Vagina (tissue), 2 donors: ENCODE measurements at places on chromosomes 6 and 20.

DNA sequence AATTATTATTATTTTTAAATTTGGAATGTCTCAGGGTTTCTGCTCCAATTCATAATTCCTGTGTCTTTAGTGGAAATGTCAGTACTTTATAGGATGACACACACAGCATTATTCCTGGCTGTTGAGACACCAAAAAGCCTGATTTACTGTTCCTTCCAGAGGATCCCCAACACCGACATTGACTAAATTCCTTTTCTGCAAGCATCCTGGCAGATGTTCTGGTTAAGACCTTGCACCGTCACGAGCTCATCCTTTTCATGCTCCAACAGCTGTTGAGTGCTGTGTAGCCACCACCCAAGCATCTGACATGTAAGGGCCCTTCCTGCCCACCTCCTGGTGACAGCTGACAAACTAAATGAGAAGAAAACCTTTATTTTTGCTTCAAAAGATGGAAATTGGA lies 284.3 kb upstream of the SULF2 start:
- DNase-seq = no peak

DNA sequence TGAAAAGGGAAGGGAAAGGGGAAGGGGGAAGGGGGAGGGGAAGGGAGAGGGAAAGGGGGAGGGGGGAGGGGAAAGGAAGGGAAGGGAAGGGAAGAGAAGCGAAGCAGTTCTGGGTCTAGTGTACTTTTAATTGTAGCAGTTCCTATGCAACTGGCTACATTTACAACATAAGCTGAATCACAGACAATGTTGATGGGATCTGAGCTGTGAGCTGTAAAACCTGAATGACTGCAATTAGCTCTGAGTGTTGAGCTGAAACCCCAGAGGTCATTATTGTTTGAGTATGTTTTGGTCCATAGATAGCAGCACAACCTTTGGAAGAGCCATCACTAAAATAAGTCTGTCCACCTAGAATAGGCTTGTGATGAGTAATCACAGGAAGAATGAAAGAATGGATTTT lies 7.2 kb upstream of the ABHD12 start:
- no peak for DNase-seq

- DNase-seq = no peak
Measured at GRCh38 chr20:53995949-53996348, 74.4 kb downstream of the BCAS1 start.

DNA sequence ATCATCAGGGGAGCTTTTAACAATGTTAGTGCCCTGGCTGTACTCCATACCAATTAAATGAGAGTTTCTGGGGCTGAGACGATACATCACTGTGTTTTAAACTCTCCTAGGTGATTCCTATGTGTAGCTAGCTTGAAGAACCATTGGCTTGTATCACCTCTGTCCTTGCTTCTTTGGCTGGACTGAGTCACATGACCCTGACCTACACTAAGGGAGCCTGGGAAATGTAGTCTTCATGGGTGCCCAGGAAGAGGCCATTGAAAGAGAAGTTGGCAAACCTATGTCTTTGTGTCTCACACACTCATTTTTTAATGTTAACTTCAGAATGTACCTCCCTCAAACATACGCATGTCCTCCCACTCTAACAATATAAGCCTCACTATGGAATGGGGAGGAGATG lies 506.6 kb downstream of the DHX35 start:
- no peak for DNase-seq

- DNase-seq = no peak
Measured at GRCh38 chr6:82766476-82766875, 299.2 kb downstream of the UBE3D start.

DNA sequence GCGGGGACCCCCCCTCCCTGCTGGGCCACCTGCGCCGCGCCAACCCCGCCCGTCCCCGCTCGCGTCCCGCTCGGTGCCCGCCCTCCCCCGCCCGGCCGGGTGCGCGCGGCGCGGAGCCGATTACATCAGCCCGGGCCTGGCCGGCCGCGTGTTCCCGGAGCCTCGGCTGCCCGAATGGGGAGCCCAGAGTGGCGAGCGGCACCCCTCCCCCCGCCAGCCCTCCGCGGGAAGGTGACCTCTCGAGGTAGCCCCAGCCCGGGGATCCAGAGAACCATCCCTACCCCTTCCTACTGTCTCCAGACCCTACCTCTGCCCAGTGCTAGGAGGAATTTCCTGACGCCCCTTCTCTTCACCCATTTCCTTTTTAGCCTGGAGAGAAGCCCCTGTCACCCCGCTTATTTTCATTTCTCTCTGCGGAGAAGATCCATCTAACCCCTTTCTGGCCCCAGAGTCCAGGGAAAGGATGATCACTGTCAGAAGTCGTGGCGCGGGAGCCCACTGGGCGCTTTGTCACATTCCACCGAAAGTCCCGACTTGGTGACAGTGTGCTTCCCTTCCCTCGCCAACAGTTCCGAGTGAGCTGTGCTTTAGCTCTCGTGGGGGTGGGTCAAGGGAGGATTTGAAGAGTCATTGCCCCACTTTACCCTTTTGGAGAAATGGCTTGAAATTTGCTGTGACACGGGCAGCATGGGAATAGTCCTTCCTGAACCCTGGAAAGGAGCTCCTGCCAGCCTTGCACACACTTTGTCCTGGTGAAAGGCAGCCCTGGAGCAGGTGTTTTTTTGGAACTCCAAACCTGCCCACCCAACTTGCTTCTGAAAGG lies 2.1 kb downstream of the VEGFA start:
- no peak for DNase-seq

DNA sequence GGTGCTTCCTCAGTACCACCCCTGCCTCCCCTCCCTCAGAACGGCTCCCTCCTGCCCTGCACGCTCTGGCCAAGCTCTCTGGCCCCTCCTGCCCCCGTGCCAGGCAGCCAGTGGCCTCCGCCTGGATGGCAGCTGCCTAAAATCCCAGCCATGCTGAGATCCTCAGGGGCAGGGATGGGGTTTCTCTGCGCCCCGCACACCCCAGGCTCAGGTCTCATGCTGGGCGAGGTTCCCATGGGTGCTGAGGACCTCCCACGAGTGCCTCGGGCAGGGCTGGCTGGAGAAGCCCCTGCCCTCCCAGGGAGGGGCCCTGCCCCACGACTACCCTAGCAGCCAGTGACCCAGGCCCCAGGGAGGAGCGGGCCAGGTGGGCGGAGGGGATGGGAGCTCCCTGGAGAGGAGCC lies 2.7 kb downstream of the PTK6 start:
- no peak for DNase-seq

- DNase-seq = no peak
Measured at GRCh38 chr6:48777411-48777810, 666.4 kb upstream of the PTCHD4 start.

DNA sequence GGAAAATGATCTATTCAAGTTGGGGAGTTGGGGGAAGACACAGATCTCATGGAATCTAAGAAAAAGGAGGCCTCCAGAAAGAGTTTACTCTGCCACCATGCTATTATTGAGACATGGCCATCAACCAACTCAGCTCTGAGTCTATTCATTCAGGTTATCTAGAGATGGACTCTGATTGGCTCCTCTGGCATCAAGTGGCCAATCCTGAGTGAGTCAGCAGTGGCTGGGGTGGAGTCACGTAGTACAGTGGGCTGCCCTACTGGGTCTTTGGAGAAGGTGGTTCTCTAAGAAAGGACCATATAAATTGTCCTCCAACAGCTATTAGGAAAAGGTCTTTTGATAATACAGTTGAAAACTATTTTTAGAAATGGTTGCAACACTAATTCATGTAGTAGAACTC lies 42.1 kb downstream of the LYRM2 start:
- DNase-seq = no peak

- DNase-seq = no peak
Measured at GRCh38 chr6:134714679-134715078, 235.2 kb downstream of the ALDH8A1 start.

GRCh38 chr6:27772261-27773001 lies 139.8 kb downstream of the OR2B2 start:
- no peak for DNase-seq

DNA sequence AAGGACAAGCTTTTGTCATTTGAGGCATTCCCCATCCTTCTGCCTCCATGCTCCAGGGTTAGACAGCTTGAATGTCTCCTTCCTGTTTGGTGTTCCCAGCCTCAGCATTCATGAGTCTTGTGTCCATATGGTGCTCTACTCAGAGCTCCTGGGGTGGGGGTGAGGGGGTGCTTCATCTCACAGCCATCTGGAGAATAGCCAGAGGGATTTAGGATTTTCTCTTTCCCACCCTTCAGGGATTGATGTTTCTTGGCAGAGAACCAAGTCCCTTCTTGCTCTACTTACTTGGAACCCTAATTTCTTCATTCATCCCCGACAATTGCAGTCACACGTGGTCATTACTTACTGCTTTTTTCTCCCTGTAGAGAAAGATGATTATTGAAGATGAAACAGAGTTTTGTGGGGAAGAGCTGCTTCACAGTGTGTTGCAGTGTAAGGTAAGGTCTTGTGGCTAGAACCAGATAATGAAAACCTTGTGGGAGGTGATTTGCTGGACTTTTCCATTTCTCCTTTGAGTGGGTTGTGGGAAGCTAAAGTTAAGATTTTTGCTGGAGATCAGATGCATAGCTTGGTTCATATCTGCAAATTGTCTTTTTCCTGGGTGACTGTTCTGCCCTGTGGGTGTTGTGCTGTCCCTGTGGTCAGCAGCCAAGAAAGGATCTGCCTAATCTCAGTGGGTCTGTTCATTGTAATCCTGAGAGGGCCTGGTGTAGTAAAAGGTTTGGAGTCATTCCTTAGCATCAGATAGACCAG lies 18.6 kb downstream of the CMTR1 start:
- DNase-seq = no peak

- no peak for DNase-seq
Measured at GRCh38 chr6:31621320-31621939, 915 bp downstream of the PRRC2A start.

GRCh38 chr6:37305841-37306425 lies 47.9 kb upstream of the RNF8 start:
- no peak for DNase-seq

- no peak for DNase-seq
Measured at GRCh38 chr6:140830666-140831065, 1302.1 kb upstream of the GJE1 start.

GRCh38 chr6:20660534-20660933 lies 126.3 kb downstream of the CDKAL1 start:
- DNase-seq = no peak

DNA sequence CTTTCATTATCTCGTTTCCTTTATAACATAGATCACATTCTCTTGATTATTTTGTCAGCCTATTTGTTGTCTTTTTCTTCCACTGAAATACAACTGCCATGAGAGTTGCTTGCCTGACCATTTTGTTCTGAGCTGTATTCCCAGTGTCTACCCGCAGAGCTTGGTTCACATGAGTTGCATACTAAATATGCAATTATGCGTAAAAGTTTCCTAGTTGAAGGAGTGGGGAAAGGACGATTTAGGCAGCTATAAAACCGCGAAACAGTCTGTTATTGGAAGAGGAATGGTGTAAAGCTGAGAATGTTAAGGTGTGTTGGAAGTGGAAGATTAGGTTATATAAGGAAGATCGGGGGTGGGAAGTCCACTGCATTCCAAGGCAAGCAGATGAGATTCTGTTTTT lies 8.8 kb downstream of the TBPL1 start:
- no peak for DNase-seq

GRCh38 chr6:127932708-127933107 lies 31.9 kb upstream of the THEMIS start:
- no peak for DNase-seq

- DNase-seq = no peak
Measured at GRCh38 chr6:114108119-114109002, 137.4 kb upstream of the HDAC2 start.

GRCh38 chr6:145815309-145816274 lies 997 bp upstream of the FBXO30 start:
- no peak for DNase-seq

DNA sequence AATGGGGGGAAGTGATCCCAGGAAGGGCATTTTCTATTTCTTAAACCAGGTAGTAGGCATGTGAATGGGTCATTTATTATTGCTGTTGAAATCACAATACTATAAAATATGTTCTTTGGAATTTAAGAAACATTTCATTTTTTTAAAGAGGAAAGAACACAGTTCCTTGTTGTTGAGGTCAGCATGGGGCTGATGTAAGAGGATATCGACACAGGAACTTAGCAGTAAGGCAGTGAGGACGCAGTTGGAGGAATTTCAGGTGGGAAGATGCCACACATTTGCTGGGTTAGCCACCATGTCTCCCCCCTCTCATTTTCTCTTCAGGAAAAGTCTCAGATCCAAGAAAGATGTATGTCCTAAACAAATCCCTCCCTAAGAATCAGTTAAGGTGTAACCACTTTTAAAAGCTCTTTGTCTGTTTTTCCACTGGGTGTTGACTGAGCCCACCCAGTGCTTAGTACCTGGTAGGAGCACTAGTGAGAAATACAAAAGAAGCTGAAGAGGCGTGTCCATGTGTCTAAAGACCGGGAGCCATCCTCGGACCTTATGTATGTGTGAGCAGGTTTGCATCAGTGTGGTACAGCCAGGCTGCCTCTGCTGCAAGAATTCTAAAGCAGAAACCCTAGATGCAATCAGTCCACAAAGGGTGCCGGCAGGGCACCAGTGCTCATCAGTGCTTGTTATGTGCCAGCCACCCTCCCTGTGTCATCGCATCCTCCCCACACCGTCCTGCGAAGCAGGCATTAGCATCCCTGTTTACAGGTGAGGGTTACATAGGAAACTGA lies 98.9 kb downstream of the TCP11 start:
- no peak for DNase-seq

GRCh38 chr6:18533793-18534192 lies 146.6 kb downstream of the RNF144B start:
- DNase-seq = no peak

GRCh38 chr6:56046576-56046975 lies 171.2 kb upstream of the BMP5 start:
- no peak for DNase-seq

DNA sequence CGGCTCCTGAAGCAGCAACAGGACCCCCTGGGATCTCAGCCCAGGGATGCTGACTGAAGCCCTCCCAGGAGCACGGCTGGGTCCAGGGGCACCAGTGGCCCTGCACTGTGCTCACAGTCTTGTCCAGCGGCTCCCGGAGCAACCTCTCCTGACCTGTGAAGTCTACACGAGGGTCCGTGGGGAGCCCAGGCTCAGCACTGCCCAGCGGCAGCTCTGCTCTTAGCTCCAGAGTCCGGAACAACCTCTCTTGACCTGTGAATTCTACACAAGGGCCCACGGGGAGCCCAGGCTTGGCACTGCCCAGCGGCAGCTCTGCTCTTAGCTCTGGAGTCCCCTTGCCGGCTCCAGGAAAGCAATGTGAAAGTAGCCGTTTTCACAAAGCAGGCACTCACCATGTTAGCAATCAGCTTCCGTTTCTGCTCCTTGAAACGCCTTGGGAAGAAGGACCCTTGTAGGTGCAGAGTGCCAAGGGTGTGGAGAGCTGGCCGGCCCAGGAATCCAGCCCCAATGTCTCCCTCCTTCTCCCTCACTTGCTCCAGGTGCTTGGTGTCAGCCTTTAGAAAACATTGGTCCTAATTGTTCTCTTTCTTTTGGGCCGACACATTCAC lies 310.9 kb downstream of the CDH4 start:
- DNase-seq = no peak

GRCh38 chr20:61325718-61326117 lies 73.7 kb downstream of the CDH4 start:
- DNase-seq = no peak

DNA sequence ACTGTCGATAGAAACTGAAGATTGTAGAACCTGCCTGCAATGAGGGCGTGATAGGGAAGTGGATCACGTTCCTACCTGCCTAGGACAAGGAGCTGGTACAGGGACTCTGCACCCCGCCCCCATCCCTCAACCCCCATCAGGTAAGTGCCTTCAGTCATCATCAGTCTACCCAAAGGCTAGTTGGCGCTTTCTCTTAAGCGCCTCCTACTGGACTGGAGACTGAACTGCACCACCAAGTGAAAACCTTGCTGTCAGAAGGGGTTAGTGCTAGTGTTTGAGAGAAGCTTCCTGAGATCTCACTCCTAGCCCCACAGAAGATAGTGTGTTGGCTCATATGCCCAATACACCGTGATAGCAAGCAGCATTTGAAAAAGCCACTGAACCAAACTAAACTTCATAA lies 706.5 kb upstream of the MAN1A1 start:
- DNase-seq = no peak
